Kidney (tissue), 22 donors: ENCODE measurements at places on chromosomes 1 and 21.
A peak's percentile ranks its signal among the peaks of the same experiment; 100 is the strongest.

- DNase-seq = no peak
These were observed 21.9 kb downstream of the KMO start for GRCh38 chr1:241553886-241554592.

- no peak for DNase-seq
These were observed 32.3 kb upstream of the ABCG1 start for GRCh38 chr21:42186591-42186990.

DNA sequence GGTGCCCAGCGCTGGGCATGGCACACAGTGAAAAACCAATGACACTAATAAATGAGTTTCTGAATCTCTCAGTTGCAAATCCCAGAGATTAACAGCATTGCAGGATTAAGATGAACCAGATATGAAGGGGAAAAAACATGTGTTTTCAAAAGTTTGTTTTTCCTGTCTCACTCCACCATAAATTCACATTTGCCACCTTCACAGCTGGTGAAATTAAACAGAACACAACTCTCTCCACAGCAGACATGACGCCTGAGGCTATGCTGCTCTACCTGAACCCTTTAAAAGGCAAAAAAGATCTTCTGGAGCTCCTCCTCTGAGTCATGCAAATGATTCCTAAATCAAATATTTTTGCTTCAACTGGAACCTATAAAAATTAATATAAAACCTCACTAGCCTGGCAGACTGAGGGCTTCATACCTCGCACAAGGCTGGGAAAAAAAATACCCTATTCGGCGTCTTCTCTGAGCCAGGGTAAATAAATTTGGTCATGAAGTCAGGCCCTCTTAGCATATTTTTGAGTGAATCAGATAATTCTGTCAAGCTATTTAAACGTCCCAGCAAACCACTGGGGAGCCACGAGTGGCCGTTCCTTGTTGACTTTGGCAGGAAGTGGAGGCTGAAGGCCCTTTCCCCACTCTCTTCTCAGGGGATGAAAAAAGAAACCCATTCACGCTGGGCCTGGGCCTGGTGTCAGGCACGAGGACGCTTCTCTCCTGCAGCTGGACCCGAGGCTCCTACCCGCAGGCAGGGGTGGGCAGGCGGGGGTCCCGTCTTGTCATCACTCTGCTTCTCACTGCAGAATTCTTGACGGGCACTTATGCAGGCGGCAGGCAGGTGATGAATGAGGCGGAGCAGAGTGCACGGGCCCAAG lies 53.0 kb downstream of the DMRTB1 start:
- no peak for DNase-seq

- DNase-seq = no peak
These were observed 61.0 kb downstream of the DNTTIP2 start for GRCh38 chr1:93817819-93818569.

DNA sequence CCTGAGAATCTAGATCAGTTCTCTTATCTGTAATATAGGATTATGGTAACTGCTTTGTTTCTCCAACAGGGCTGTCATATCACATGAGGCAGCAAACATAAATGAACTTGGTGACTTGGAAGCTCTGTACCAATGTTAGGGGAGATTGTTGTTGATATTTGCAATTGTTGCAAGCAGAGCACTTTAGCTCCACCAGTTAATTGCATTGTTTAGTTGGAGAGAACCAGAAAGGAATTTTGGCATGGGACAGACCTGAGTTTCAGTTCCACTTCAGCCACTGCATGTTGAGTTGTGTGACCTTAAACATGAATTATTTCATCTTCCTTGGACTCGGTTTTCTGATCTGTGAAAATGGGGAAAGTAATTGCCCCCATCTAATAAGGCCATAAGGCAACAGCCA lies 142.3 kb upstream of the JUN start:
- DNase-seq = no peak

DNA sequence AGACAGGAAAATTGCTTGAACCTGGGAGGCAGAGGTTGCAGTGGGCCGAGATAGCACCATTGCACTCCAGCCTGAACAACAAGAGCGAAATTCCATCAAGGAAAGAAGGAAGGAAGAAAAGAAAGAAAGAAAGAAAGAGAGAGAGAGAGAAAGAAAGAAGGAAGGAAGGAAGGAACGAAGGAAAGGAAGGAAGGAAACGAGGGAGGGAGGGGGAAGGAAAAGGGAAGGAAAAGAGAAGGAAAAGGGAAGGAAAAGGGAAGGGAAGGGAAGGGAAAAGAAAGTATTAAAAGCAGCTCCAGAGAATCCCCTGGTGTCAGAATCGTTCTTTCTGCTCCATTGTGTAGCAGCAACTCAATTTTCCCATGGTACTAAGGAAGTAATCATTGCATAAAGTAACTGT lies 19.2 kb upstream of the ZSWIM5 start:
- no peak for DNase-seq

- peak; percentile 53 for DNase-seq
These were observed 3.3 kb upstream of the EPHA2 start for GRCh38 chr1:16158993-16159831.

DNA sequence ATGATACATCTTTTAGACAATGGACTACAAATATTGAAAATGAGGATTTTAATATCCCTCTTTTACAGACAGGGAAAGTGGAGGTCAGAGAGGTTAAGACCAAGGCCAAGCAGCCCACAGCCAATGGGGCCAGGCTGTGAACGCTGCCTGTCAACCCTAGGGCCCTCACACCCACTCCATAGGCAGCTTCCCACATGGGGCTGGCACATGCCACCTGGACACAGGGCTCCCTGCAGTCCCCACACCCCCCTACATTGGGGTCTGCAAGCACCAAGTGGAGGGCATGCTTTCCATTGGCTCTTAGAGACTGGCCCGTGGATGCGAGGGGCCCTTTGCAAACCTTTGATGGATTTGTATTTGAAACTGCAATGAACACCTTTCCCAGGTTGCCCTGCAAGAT lies 348.5 kb upstream of the VAMP3 start:
- DNase-seq = no peak
